ENCODE measurements at places on chromosomes 11 and 22.

DNA sequence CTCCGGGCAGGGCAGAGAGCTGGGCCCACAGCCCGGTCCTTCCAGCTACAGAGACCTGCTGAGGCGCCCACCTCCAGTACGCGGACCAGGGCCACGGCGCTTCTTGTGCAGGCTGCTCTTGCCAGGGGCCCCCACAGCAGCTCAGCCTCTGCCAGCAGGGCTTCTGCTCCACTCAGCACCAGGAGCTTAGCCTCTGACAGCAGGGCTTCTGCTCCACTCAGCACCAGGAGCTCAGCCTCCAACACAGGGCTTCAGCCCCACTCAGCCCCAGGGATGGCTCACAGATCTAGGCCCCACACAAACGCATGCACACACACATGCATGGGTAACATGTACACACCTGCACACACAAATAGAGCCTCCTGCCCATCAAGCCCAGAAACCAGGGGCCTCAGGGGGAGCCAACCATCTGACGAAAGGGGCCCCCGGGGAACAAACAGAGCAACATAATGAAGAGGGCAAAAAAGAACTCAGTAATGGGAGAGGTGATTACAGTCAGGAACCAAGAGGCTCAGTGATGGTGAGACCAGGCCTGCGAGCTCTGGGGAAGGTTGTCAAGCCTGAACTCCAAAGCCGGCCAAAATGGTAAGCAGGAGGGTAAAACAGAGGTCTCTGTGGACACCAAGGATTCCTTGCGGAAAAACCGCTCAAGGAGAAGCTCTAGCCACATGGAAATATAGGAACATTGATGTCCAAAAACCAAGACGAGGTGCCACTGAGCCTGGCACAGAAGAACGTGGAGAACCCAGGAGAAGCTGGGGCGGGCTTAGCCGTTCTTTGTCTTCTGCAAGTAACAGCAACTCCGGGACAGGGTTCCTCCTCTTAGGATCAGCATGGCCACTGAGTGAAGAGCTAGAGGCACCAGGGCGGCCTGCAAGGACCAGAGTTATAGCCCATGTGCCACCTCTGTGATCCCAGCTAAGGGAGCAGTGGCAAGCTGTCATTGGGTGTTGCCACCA, 46.5 kb downstream of the GNB1L start:
- DNase-seq, result no peak

DNA sequence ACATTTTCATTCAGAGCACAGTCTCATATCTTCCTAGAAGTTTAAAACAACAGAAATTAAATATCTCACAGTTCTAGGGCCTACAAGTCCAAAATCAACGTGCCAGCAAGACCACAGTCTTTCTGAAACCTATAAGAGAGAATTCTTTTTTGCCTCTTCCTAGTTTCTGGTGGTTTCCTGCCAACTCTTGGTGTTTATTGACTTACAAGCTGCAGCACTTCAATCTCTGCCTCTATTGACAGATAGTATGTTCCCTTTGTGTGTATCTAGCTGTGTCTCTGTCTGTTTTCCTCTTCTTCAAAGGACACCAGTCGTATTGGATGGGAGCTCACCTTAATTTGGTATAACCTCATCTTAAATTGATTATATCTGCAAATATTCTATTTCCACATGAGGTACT, 347.5 kb downstream of the DCDC1 start:
- no peak for DNase-seq

DNA sequence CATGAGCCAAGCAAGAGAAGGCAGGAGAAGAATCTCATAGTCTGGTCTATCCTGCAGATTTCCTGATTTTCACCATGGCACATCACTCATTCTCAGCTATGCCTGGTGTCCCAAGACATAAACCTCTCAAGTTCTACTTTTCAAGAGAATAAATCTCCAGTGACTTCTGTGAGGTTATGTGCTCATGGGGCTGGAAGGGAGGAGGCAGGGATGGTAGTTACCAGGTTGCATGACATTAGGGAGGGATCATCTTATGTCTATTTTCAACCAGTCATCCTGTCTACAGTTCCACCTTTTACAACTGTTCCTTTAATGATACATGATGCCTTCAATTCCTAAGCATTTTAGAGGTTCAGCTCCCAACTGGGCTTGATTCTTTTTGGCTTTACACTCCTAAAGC, 297.7 kb downstream of the SOX6 start:
- no peak for DNase-seq

GRCh38 chr22:27776650-27776958, 25.0 kb downstream of the MN1 start:
- no peak for DNase-seq

GRCh38 chr11:80722629-80723028, 1281.8 kb upstream of the TENM4 start:
- no peak for DNase-seq

DNA sequence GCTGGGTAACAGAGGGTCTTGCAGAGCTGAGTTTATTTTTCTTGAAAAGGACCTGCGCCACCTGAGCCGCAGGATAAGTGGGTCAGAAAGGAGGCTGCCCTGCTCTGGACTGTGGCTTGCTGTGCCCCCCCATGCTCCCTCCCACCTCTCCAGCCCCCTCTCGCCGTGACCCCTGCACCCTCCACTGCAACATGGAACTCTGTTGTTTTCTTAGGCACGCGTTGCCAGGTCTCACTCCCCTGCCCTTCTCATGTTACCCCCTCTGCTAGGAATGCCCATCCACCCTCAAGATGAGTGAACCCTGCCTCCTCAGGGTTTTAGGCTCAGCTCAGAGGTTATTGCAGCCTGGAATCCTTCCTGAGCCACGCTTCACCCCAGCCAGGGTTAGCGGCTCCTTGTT, 10.8 kb downstream of the ETS1 start:
- no peak for DNase-seq

GRCh38 chr11:129933891-129934290, 38.5 kb upstream of the NFRKB start:
- DNase-seq, result no peak

DNA sequence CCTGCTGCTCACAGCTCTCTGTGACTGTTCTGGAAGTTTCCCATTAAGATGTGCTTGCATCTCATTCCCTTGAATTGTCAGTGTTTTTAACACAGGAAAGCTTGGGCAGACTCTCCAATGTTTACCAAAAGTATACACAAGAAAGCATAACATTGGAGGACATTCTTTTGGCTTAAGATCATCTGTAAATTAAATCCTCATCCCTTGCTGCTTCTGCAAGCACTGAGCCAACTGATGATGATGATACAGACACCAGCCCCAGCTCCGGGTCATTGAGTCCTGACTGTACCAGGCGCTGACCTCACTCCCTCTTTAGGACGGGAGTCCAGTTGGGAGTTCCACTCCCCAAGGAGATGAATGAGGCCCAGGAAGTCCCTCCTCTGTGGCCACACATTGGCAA, 23.8 kb downstream of the CD82 start:
- no peak for DNase-seq

- no peak for DNase-seq
Measured at GRCh38 chr11:1194231-1194976, 28.5 kb upstream of the MUC5B start.

- DNase-seq, result no peak
Measured at GRCh38 chr11:122764371-122765090, 73.8 kb upstream of the CRTAM start.

- DNase-seq, result no peak
Measured at GRCh38 chr22:37026325-37026724, 6.8 kb downstream of the MPST start.

DNA sequence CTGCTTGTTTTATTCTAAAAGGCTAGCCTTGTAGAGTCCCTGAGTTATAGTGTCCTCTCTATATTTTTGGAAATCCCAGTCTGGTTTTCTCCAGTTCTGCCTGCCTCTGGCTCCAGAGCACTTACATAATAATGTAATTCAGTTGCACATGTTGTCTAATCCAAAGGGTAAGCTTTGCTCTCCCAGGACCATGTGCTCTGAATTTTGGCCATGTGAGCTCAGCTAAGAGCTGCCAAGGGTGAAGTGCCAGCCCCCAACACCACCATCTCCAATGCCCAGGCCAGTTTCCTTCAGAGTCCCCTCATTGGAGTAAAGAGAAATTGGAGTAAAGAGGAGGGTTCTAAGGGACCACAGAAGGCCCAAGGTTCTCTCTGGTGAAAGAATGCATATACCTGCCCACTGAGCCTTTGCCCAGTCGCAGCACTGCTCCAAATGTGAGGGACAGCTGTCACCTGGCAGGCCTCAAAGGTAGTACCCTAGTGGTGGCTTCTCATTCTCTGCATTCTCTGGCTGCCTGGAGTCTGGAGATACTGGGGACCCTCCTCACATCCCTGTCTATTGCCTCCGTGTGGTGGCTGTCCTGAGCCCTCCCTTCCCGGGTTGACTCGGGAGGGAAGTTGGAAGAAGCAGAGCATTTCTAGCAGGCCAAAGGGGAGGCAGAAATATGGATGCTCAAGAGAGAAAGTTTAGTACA, 4.9 kb downstream of the CRY2 start:
- no peak for DNase-seq

GRCh38 chr11:131955904-131956303, 585.5 kb downstream of the NTM start:
- no peak for DNase-seq

- no peak for DNase-seq
Measured at GRCh38 chr11:73340164-73340563, 32.1 kb downstream of the ARHGEF17 start.

- DNase-seq, result no peak
Measured at GRCh38 chr22:22578702-22579424, 19.8 kb upstream of the PRAME start.

GRCh38 chr11:58905011-58905720, 34.1 kb upstream of the GLYATL1 start:
- no peak for DNase-seq

- no peak for DNase-seq
Measured at GRCh38 chr11:41446566-41446965, 12.9 kb downstream of the LRRC4C start.

DNA sequence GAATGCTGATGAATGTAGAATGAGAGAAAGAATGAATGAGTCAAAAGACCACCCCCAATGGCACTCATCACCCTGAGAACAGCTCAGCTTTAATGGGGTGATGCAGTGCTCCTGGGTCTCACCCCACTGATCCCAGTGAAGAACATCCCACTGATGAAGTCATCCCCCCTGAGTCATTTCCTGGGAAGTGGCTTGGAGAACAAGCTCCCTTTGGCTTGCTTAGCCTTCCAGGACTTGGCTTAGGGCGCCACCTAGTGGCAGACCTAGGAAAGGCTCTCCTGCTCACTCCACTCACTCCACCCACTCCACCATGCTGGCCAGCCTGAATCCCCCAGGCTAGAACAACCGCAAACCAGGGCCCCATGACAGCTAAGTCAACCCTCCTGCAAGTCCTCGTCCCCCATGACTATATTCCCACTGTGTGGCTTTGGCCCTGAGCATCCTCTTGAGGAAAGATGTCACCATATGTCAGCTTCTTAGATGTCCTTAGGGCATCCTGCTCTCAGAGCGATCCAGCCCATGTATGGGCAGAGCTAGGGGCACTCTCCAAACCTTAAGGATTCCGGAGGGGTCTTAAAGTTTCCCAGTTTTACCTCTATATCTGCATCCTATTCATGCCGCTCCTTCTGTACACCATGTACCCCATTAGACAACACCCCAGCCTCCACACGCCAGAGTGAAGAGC, 17.8 kb upstream of the TMPRSS13 start:
- peak; percentile 84 for DNase-seq

DNA sequence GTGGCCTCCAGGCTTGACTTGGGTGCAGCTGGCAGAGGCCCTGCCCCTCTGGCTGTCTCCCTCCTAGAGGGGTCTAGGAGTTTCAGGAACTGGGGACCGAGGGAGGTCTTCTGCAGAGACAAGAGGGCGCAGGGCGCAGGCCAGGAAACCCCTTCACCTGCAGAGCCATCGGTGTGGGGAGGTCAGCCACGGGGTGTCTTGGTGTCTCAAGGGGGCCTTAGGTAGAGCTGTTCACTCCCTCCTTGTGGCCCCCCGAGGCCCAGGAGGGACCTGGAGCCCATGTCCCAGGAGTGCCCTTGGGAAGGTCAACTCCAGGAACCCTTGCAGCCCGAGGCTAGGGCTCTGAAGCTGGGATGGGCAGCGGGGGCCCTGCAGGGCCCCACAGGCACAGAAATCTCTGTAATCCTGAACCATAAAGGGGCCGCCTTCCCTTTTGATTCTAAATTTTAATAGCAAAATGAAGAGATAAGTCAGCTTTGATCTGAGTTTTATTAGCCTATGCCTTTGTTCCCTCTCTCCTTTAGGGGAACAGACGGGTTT, 31.4 kb upstream of the TH start:
- no peak for DNase-seq

DNA sequence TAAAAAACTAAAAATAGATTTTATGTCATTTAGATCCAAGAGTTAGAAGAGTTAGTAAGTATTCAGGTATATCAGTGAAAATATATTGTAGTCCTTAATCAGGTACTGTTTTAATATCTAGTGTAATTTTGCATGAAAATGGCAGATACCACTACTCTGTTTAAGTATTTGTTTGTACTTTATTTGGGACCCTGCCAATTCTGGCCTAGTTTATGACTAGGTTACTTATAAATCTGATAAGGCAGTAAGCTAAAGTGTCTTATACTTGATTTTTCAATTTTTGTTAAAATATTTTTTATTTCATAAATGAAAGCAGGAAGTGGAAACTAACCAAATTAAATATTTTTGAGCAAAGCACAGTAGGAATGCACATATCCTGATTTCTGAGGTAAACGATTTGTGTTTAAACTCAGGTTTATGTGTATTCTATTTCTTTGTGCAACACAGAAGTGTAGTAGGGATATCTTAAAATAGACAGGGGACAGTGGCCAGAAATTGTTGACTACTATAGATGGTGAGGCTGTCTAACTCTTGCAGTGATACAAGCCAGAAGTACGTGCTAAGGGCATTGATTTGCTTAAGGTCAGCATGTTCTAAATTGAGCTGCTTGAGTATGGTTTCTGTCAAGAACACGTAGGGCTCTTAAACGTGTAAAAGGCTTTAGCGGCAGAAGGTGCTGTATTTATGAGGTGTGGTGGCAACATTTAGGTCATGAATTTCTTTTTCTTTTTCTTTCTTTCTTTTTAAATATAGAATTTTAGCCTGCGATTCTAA, 34.0 kb downstream of the HIPK3 start:
- DNase-seq, result no peak

GRCh38 chr11:117819096-117820040, 5.2 kb downstream of the FXYD2 start:
- no peak for DNase-seq

DNA sequence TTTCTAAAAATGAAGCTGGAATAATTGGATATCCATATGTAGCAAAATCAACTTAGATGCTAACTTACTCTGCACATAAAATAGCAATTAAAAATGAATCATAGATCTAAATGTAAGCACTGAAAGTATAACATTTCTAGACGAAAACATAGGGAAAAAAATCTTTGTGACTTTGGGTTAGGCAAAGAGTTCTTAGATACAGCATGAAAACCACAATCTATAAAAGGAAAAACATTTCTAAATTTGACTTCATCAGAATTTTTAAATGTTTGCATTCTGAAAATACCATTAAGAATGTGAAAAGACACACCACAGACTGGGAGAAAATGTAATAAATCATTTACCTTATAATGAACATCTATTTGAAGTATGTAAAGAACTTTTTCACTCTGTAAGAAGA, 128.8 kb downstream of the APIP start:
- DNase-seq, result no peak

All from CD4-positive, alpha-beta T cell treated with Interleukin-15 for 4 hours (primary cell).